GM19239 (cell line): ENCODE measurements at places on chromosomes 2 and 18.

GRCh38 chr2:3780477-3781402, 77.4 kb downstream of the DCDC2C start:
- DNase-seq: peak; percentile 75

DNA sequence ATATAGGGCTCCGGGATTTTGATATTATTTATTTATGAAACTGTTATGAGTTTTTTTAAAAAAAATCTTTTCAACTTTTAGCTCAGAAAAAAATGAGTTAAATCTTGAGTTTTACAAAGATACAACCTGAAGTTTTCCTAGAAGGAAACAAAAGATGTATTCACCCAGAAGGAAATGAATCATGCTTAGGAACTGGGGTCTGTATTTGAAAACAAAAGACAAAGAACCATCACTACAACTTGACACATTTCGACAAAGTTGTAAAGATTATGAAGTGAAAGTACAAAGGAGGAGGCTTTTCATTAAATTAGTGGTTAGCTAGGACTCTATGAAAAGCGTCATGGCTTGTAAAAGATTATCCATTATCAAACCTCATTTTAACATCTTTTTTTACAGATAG, 143.3 kb downstream of the PDE1A start:
- DNase-seq: no peak

DNA sequence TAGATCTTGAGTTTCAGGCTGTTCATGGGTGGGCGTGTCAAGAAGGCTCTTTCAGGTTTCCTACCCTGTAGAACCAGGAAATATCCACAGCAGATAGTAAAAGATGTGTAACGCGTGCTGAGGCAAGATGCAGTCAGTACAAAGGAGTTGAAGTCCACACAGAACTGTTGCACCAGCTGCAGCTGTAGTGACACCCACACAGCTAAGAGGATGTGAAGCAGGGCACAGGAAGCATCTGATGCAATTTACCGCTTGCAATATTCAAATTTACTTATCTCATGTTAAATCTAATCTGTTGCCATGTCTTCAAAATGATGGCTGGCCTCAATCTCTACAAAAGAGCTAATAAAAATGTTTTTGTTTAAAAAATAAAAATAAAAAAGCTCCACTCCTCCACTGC, 132.8 kb downstream of the ARHGAP15 start:
- DNase-seq: no peak

DNA sequence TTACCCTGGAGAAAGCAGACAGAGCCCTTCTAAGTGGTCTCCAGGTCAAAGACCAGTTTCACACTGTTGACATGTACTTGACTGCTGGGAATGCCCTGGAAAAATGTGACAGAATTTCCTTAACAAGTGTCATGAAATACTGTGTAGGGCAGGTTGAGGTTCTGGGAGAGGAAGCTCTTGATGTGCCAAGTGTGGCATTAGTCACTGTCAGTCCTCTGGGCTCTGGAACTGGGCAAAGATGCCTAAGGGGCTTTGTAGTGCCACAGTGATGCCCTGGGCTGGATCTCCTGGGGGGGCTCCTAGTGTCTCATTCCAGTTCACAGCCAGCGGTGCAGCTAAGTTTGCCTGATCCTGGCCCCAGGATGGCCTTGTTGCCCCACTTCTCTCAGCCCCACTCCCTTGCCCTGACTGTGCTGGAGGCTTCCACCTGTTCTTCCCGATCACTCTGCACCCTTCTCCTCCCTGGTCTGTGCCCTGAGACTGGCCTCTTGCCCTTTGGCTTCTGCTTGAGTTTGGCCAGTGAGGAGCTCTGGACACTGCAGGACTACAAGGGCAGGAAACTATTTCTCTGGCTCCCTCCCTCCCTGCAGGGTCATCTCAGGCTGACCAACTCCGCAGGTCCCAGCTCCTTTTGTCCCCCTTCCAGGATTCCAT, 27.0 kb upstream of the FAM124B start:
- no peak for DNase-seq

DNA sequence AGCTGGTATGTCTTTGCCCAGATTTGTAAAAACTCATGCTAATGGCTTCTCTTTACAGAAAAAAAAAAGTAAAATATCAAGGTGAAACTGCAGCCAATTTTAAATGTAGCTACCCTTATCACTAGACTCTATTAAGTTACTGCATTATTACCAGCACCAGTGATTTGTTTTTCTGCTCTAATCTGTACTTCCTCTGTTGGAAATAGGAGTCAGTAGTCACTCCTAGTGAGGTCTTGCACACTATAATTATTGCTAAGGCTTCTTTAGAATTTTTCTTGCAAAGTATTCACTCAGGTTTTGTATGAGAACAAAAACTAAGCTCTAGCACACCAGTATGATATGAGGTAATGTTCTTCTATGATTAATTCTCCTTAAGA, 215.5 kb downstream of the XIRP2 start:
- no peak for DNase-seq

GRCh38 chr2:178056345-178056744, 16.2 kb downstream of the PDE11A start:
- DNase-seq: no peak

- DNase-seq: no peak
Observed at GRCh38 chr2:103437161-103437560, 675.3 kb downstream of the TMEM182 start.

GRCh38 chr18:77366067-77366719, 116.5 kb downstream of the GALR1 start:
- no peak for DNase-seq

DNA sequence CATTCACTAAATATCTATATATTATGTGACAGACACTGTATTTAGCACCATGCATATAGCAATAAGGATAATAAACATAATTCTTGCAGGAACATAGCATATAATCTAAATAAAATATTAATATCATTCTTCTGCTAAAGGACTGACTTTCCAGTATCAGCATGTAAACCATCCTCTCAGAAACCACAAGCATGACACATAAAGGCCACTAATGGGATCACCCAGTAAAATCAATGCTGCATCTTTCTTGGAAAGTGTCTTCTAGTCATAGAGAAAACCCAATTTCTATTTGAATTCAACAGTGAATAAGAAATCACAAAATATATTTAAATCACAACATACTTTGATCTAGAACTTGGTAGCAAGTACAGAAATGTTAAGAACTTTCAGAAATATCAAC, 5.8 kb upstream of the LRP1B start:
- no peak for DNase-seq

GRCh38 chr18:49723648-49724180, 89.6 kb downstream of the ACAA2 start:
- no peak for DNase-seq

GRCh38 chr2:119782308-119783027, 22.7 kb downstream of the PTPN4 start:
- no peak for DNase-seq

GRCh38 chr18:77218642-77219041, 31.0 kb upstream of the GALR1 start:
- DNase-seq: no peak

DNA sequence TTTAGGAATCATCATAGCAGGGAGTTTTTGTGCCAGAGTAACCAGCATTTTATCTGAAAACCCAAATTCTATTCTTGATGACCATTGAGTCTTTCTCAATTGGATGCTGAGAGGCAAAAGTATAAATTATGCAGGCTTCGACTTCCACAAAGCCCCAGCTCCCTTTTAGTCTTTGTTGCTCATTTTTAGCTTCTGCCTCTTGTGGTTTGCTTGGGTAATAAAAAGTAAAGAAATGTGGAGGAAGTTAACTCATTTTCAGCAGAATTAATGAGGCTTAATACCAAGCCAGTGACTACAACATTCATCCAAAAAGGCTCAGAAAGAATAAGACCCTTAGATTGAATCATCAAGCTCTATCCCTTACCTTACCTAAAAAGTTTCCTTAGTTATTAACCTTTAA, 18.6 kb downstream of the ERMN start:
- DNase-seq: no peak

DNA sequence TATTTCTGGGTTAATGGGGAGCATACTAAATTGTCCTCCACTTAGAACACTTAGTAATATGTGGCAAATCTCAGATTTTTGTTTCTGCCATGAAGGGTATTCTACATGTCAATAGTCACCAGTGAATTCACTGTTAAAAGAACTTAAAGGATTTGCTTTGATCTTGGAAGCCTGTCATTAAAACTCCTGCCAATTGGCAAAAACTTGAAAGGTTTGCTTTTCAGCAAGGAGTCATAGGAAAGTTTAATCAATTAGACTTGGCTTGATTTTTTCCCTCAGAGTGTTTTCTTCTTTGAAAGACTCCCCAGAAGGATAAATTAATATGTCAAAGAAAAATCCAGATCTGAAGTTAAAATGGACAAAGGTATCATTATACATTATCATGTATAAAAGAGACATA, 671.9 kb upstream of the PKDCC start:
- no peak for DNase-seq

- DNase-seq: no peak
Observed at GRCh38 chr2:172710584-172711047, 25.0 kb upstream of the RAPGEF4 start.

- DNase-seq: no peak
Observed at GRCh38 chr2:194954218-194954617, 702.8 kb upstream of the SLC39A10 start.

DNA sequence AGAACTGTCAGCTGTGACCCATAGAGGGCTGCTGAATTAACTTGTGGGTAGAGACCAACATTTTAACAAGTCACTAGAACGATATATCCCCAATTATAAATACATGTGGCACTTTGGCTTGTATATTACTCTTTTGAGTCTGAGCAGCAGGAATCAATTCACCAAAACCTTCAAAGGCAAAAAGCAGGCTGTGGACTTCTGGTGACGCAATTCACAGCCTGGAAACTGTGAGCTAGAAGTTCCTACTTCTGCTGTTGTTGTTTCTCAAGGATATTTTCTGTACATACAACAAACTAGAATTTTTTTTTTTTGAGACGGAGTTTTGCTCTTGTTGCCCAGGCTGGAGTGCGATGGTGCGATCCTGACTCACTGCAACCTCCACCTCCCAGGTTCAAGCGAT, 37.3 kb downstream of the PTCD3 start:
- no peak for DNase-seq

DNA sequence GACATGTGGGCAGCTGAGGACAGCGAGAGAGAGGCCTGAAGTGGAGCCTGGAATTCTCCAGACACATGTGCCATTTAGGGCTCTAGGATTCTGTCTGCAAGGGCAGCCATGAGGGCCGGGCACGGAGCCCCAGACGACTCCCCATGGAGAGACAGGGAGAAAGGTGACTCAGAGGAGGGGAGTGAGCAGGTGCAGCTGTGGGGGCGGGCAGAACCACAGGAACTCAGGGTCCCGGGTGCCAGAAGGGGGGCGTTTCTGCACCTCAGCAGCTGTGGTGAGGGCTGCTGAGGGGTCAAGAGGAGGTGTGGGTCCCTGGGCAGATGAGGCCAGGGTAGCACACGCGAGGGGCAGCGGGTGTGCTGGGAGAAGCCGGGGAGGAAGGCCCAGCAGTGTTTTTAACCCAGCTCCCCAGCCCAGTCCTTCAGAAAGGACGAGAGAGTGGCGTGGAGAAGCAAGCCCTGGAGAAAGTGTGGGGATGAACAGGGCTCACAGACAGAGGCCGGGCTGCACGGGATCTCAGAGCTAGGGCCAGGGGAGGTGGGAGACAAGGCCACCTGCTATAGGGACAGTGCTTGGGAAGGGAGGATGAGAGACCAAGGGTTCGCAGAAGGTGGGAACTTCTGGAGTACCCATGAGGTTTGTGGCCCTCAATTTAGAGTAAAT, 7.6 kb downstream of the GPR17 start:
- DNase-seq: no peak

- no peak for DNase-seq
Observed at GRCh38 chr18:39380866-39381265, 1815.3 kb upstream of the CELF4 start.

- no peak for DNase-seq
Observed at GRCh38 chr2:128313091-128313836, 5.4 kb downstream of the HS6ST1 start.

DNA sequence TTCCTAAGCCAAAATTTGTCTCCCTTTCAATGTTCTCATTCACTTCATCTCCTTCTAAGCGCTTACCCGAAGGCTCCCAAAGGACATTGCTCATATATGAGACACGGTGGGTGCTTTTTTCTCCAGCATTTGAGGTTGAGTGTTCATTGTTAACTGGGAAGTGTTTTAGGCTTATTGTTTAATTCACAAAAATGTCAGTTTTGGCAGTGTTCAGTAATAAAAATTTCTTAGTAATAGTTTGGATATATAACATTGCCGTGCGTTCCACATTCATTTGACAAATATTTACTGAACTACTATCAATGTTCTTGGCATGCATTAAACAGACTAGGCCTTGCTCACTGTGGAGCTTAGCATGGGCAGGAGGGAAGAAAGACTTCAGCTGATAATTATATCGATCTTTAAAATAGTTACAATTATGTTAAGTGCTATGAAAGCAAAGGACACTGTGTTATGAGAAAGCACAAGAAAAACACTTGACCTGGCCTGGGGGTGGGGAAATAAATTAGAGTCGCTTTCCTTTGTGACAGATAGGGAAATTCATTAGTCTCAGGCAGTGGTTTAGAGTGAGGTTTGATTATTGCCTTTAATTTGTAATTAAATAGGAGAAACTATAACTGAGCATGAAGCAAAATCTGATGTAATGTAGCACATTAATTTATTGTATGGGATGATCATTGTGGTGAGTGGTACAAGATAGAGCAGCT, 82.2 kb upstream of the DOCK10 start:
- no peak for DNase-seq

- no peak for DNase-seq
Observed at GRCh38 chr2:172106108-172106961, 3.6 kb upstream of the DLX2 start.

GRCh38 chr2:30482011-30482410, 35.0 kb downstream of the LCLAT1 start:
- DNase-seq: no peak

GRCh38 chr2:108926561-108927380, 62.2 kb downstream of the EDAR start:
- no peak for DNase-seq

- DNase-seq: no peak
Observed at GRCh38 chr2:205688417-205689200, 6.3 kb downstream of the NRP2 start.

GRCh38 chr2:27807476-27807875, 36.0 kb downstream of the MRPL33 start:
- no peak for DNase-seq

- DNase-seq: no peak
Observed at GRCh38 chr2:12017499-12018157, 271.2 kb downstream of the LPIN1 start.

- no peak for DNase-seq
Observed at GRCh38 chr2:34731292-34731691, 1132.2 kb upstream of the FAM98A start.

DNA sequence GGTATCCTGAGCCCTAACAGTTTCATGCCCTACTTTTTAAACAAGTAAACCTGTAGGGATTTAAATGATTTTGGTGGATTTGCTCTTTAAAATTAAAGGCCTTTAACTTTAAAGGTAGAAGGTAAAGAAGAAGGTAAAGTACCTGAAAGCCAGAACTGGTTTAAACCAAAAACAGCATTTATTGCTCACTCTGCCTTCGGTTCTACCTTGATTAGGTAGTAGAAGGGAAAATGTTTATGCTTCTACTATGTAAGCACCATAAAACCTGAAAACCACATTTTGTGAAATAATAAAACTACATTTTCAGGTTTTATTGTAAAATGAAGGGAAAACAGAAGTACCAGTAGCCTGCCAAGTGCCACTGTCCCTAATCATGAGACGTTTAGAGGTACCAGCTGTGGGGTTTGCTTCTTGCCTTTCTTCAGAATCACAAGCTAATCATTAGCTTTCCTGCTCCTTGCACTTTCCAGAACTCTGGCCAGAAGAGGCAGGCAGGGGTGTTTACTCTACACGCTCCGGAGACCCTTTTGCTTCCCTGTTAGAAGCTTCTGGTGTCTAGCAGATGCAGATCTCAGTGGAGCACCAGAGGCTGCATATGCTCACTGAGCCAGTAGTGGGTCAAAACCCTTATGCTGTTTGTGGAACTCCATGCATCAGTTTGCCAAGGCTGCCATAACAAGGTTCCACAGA, 33.3 kb downstream of the RPIA start:
- DNase-seq: no peak
